ENCODE measurements at places on chromosomes 13 and 19.

DNA sequence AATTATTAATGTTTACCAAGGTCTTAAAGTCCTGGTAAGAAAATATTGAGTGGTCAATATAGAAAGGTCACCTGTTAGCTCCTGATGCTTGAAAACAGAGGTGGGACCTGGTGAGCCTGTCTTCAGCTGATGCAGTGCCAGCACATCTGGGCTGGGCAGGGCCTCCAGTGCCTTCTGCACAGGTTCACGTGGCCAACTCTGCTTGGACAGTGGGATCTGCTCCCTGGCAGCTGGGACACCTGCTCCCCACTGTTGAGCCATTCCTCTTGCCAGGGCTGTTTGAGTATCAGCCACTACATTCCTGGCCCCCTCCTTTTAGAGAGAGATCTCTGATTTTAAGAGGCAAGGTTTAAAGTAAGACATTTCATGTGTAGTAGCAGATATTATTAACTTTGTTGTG, 135.0 kb downstream of the TM9SF2 start:
- DNase-seq, result no peak

DNA sequence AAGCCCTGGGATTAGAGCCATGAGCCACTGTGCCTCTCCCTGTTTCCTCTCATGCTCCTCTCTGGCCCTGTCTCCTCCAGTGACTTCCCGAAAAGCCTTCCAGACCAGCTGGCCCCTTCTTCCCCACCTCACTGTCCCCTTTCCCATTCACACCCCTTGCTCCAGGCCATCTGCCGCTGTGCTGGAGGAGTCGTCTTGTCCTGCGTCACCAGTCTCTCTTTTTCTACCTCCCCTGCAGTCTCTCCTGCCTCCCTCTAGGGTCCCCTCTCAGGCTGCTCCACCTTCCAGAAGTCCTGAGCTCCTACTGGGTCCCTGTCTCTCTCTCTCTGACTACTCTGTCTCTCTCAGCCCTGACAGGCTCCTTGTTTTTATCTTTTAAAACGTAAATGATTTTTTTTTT, 5.3 kb upstream of the FFAR1 start:
- DNase-seq, result no peak

- DNase-seq, result peak; percentile 48
Measured at GRCh38 chr19:54029930-54030490, 33.7 kb downstream of the VSTM1 start.

DNA sequence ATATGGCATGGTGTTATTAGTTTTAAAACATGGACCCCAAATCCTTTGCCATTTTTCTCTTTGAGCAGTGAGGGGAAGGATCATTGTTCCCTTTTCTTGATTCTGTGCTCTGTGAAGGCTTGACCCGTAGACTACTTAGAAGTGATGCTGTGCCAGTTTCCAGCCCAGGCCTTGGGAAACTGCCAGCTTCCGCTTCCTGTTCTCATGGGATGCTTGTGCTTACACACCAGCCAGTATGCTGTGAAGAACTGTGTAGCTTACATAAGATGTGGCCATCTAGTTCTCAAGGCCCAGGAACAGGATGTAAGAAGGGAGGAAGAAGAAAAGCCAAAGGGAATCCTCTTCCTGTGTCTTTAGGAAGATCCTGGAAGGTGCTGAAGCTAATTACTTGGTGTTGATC, 180.9 kb downstream of the PCCA start:
- no peak for DNase-seq

DNA sequence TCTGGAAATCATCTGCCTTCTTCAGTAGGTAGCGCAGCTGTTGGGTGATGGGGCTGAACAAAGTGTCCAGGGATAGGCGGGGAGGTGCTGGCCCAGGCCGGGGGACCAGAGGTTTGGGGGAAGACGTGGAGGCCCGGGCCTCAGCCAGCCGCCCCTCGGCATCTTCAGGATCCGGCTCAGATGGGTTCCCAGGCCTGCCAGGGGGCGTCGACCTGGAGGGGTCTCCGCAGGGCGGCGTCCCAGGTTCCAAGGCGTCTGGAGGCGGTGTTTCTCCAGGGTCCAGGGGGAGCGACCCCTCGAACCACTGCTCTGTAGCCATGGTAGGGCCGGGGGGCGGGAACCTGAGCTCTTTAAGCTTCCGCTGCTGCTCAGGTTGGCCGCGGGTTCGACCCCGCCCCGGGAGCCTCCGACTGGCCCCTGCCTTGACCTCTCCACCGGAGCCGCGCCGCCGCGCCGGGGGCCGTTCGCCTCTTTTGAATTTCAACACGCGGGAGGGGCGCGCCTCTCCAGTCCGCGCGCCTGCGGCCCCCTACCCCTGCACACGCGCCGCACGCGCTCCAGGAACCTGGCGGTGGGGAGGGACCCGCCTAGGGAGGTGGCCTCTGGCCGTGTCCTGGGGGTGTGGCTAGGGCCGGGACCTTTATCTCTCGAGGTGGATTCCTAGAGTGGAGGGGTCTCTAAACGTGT, at the start of gene C19orf67:
Gene C19orf67, minus strand, starts transcription at position 475 of the 687 bp plus-strand sequence. Its CDS starts 156 bp downstream, at position 319.
- DNase-seq, result no peak

DNA sequence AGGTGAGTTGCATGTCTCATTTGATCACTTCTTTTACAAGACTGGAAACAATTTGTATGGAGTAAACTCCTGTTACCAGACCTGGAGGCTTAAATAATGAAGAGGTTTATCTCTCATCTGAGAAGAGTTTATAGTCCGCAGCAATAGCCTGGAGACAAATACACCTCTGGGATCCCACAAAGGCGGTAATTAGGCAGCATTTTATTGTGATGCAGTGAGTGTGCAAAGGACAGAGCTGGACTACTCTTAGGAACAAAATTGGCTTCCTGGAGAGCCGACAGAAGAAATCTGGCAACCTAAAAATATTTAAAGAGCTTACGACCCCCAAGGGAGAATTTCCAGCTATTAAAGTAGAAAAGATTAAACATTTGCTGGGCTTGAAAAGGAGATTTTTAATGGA, 11.8 kb upstream of the KATNAL1 start:
- DNase-seq, result no peak

DNA sequence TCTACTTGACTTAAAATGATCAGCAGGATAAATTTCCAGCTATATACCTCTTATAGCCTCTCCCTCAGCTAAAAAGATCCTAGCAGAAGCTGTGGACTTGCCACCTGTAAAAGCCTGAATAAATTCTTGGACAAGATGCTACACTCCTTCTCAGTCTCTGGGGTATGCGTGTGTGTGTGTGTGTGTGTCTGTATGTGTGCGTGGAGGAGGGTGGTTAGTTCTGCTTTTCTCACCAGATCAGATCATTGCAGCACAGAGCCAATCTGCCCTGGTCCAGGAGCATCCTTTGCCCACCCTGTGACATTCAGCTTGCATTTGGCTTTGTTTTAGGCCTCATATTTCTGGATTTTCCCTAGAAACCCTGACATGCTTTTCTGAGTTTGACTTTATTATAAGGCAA, 438.3 kb downstream of the RFC3 start:
- no peak for DNase-seq

- no peak for DNase-seq
Measured at GRCh38 chr13:61830475-61830874, 414.8 kb upstream of the PCDH20 start.

DNA sequence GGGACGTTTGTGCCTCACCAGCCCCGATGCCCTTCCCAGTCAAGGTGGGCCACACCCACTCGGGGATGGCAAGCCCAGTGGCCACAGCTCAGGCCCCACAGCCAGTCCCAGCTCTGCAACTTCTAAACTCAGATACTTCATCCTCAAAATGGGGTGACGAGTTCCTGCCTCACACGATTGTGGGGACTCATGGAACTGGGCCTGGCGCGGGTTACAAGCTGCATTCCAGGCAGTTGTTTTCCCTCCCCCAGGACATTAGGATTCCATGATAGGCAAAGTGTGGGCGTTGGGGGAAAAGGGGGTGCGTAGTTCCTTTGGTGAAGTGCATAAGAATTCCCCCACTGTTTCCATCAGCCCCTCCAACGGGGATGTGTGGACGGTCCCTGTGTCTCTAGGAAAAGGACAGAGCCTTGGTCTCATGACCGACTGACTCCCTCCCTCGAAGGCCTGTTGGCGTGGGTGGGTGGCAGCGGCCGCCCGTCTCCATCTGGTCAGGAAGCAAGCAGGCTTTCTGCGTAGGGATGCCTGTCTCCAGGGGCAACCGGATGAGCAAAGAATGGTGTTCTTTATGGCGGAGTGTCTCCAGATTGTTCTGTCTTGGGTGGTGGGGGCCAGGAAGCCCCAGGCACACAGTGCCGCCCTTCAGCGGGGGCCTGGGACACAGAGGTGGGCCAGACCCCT, 21.1 kb upstream of the NPAS1 start:
- DNase-seq, result no peak

DNA sequence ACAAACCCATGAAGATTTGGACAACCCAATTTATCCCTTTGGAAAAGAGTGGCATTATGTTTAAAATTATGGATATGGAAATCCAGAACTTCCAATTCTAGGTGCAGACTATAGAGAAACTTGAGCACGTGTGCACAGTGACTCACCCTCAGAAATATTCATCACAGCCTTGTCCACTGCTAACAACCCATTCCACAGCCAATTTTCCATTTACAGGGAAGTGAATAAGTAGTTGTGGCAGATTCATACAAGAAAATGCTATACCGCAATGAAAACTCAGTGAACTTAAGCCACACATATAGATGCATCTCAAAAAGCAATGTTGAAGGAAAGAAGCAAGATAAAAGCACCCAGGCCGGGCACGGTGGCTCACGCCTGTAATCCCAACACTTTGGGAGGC, 133.3 kb downstream of the USP12 start:
- DNase-seq, result no peak

DNA sequence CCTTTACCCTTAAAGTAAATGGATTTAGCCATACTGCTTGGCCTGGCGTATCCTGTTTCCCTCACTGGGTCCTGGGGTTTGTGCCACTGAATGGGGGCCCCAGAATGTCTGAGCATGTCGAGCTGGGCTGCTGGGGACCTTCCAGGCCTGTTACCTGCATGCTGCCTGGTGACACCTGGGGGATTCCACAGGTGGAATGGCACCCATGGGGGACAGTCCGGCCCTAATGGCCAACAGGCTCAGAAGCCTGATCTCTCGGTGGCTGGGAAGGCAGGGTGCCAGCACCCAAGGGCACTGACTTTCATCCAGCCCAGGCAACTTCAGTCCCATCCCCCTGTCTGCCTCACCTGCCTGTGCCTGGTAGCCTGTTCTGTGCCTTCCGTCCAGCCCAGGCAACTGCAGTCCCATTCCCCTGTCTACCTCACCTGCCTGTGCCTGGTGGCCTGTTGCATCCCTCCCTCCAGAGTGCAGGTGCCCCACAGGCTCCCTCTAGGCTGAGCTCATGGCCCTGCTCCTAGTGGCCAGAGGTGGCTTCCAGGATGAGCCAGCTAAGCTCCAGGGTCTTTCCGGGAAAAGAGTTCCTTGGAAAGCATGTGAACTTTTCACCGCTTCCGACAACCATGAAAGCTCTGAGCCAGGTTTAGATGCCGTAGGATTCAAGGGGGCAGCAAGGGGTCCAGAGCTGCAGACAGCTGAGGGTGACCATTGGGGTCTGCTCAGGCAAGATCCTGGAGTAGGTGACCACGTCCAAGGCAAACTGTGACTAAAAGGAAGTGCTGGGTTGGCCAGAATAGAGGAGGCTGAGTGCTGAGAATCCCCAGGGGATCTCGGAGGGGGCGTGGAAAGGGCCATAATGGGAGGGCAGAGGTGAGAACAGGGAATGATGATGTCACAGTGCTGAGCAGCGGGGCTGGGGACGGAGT, 30.3 kb upstream of the ZNF492 start:
- no peak for DNase-seq

GRCh38 chr13:26476111-26476781, 81.2 kb upstream of the WASF3 start:
- no peak for DNase-seq
